ENCODE measurements at places on chromosomes 12 and 14.
A peak's percentile ranks its signal among the peaks of the same experiment; 100 is the strongest.

GRCh38 chr12:84356224-84356623, 556.4 kb downstream of the SLC6A15 start:
- no peak for DNase-seq

- DNase-seq, result no peak
Observed at GRCh38 chr12:132396657-132397056, 67.3 kb upstream of the GALNT9 start.

DNA sequence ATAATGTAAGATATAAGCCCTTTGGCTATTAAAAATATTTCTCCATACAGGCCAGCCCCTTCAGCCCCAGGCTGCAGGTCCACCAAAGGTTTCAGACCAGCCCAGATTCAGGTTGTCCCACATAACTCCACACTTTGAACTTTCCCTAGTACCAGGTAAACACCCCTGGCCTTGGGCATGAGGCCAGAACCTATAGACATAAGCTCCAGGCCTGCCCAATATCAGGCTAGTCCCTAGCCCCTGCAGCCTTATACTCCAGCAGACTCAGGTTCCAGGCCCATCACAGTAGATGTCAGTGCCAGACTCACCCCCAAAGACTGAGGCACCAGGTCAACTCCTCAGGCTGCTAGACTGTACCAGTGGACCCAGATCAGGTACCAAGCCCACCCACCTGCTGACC, 178.5 kb upstream of the DAAM1 start:
- DNase-seq, result no peak

GRCh38 chr12:94898388-94898787, 105.1 kb downstream of the NDUFA12 start:
- DNase-seq, result peak; percentile 14

DNA sequence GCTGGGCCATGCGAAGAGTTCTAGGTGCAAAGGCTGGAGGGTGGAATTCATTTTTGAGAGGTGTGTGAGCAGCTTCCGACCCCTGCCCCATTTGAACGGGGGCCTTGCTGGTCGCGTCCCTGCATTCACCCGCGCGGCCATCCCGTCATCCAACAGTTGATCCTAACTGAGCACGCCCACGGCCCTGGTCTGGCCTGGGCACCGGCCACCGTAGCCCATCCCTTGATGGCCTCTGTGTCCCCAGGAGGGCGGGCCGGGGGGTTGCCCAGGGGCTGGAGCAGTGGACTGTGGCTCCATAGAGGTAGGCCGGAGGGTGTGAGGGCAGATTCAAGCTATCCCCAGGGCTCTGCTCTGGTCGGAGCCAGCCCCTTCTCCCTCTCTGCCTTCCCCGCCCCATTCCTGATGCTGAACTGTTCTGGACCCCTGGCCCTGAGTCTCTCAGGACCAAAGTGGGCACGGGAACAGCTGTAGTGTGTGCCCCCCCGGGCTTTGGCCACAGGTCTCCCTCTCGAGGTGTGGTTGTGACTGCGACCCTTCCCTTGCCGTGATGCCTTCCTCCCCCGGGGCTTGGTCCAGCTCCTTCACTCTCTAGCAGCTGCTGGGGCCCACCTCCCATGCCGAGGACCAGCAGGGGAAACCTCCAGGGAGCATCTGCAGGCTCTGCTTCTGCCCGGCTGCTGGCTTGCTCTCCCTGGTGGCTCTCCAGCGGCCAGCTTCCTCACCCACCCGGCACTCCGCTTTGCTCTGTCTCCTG, 9.1 kb downstream of the MEG3 start:
- no peak for DNase-seq

DNA sequence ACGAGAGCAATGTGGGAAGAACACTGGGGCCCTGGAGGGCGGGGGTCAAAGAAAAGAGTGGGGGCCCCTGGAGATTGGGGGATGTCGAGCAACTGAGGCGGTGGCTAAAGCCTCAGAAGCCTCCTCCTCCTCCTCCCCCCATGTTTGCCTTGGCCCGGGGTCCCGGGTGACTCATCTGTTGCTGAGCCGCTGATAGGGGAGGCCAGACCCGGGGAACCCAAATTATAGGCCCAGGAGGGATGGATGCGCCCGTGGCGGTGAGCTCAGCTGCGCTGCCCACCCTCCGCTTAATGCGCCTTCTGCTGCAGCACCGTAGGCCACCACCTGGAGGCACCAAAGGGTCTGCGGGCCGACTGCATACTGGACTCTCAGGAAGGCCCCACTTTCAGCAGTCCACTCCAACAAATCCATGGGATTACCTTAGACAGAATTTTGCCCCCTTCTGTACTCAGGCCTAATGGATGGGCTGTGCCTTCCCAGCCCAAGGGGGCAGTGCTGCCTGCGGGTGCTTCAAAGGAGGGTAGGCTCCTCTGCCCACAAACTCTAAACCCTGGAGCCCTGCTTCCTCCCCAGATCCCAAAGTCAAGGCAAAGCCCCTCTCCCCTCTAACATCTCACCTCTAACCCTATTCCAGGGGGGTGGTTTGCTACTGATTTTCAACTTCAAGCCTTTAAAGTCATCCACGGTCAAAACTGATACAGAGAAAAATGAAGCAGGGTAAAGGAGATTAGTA, 2.6 kb upstream of the WNT10B start:
- DNase-seq, result peak; percentile 66

DNA sequence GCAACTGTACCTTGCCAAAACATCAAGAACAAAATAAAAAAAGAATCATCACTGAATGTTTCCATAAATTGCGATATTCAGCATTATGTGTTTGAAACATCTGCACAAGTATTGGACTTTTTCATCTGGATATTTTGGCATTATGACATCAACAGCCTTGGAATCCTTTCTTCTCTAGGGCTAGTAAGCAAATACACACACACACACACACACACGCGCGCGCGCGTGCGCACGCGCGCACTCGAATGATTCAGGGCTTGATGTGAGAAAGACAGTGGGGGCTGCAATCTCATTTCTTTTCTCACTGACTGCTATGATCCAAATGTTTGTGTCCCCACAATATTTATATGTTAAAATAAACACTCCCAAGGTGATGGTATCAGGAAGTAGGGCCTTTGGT, 90.0 kb upstream of the SLC38A4 start:
- DNase-seq, result peak; percentile 49

- no peak for DNase-seq
Observed at GRCh38 chr12:107360482-107360881, 267.1 kb upstream of the CRY1 start.

DNA sequence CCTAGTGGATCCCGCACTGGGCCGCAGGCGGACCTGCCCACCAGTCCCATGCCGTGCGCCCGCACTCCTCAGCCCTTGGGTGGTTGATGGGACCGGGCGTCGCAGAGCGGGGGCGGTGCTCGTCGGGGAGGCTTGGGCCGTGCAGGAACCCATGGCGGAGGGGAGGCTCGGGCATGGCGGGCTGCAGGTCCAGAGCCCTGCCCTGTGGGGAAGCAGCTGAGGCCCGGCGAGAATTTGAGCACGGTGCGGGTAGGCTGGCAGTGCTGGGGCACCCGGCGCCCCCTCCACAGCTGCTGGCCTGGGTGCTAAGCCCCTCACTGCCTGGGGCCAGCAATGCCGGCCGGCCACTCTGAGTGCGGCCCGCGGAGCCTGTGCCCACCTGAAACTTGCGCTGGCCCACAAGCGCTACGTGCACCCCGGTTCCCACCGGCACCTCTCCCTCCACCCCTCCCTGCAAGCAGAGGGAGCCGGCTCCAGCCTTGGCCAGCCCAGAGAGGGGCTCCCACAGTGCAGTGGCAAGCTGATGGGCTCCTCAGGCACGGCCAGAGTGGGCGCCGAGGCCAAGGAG, 100.8 kb downstream of the PLEKHA5 start:
- DNase-seq, result no peak
